ENCODE measurements at places on chromosomes 1 and 21.
A peak's percentile ranks its signal among the peaks of the same experiment; 100 is the strongest.

DNA sequence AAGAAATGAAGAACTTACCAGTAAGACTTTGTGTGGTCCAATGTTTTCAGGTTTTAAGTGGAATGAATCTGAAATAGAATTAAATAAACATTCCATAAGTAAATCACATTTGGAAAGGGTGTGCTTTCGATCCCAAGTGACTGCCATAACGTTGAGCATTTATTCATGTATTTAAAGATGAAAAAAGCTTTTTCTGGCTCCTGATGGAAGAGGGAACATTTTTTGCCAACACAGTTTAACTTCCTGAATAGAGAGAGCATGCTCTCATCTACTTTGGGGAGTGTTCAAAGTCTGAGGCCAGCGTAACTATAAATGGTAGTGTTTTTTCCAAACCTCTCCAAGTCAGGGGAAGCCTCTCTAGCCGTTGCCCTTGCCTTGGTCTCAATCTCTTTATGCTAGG is 55.8 kb downstream of the GNG12 start:
- H3K4me1 ChIP-seq = no peaks in the 10 kb centered on the region
- no peak for DNase-seq
- no peak overlapping the region for H3K27ac ChIP-seq

- H3K4me3 ChIP-seq = peak overlapping the region; percentile 95
- H3K27ac ChIP-seq = peak overlapping the region; percentile 94
- DNase-seq = peak; percentile 46
- peaks cover 4% of the 10 kb centered on the region for H3K36me3 ChIP-seq
- H3K27me3 ChIP-seq = peaks cover 5% of the 10 kb centered on the region
These were observed 841 bp downstream of the SNX27 start for GRCh38 chr1:151612501-151613281.

DNA sequence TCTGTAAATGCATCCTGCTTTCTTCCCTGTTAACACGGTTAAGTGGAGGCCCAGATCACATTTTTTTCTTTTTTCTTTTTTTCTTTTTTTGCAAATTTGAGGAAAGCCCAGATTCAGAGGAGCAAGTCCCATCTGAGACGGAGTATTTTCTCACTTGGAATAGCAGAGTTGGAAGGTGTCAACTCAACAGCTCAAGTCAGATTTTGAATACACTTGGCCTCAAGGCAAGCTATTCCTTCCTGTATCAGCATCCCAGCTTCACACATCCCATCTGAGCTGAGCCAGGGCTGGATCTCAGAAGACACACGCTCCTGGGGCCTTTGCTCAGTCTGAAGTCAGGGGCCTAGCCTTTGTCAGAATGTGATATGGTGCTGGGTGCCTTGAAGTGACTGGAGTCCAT is 11.5 kb upstream of the TNR start:
- H3K27me3 ChIP-seq = peaks cover 2% of the 10 kb centered on the region
- no peak overlapping the region for H3K4me3 ChIP-seq
- H3K4me1 ChIP-seq = no peaks in the 10 kb centered on the region
- DNase-seq = no peak
- no peak overlapping the region for H3K27ac ChIP-seq
- H3K36me3 ChIP-seq = no peaks in the 10 kb centered on the region

DNA sequence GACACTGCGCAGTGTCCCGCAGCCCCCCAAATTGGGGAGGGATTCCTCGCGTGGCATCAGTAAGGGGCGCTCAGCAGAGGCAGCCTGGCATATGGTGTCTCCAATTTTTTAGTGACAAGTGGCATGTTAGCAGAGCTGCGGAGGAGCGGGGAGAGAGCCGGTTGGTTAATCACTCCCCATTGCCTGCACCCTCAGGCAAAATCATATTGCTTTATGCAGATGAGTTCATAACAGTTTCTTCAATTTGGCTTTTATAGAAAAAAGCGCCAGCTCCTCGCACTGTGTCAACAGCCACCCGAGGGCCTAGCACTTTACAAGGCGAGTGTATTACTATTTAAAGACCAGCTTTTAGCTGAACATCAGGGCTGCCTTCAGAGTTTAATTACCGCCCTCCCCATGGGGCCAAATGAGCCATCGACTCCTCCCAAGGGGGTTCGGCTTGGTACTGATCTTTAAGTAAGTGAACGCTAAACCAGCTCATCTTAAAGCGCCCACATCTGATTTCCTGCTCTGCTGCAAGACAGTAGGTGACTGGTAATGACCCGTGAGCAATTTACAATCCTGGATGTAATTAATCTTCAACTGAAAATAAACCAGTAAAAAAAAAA is 298.9 kb downstream of the DSCAM start:
- H3K36me3 ChIP-seq = no peaks in the 10 kb centered on the region
- H3K4me3 ChIP-seq = no peak overlapping the region
- no peak overlapping the region for H3K27ac ChIP-seq
- no peak for DNase-seq

GRCh38 chr1:187396226-187396625 is 567.5 kb downstream of the PLA2G4A start:
- H3K4me1 ChIP-seq = no peaks in the 10 kb centered on the region
- no peak overlapping the region for H3K4me3 ChIP-seq
- no peaks in the 10 kb centered on the region for H3K36me3 ChIP-seq
- H3K27ac ChIP-seq = no peak overlapping the region
- no peak for DNase-seq

GRCh38 chr1:50832167-50832566 is 127.9 kb downstream of the FAF1 start:
- H3K27me3 ChIP-seq = no peaks in the 10 kb centered on the region
- no peaks in the 10 kb centered on the region for H3K4me1 ChIP-seq
- H3K36me3 ChIP-seq = peaks cover 15% of the 10 kb centered on the region

GRCh38 chr21:39730418-39731157 is 14.4 kb upstream of the IGSF5 start:
- H3K36me3 ChIP-seq = no peaks in the 10 kb centered on the region
- H3K4me1 ChIP-seq = no peaks in the 10 kb centered on the region
- H3K27me3 ChIP-seq = no peaks in the 10 kb centered on the region
- no peak for DNase-seq
- no peak overlapping the region for H3K4me3 ChIP-seq

DNA sequence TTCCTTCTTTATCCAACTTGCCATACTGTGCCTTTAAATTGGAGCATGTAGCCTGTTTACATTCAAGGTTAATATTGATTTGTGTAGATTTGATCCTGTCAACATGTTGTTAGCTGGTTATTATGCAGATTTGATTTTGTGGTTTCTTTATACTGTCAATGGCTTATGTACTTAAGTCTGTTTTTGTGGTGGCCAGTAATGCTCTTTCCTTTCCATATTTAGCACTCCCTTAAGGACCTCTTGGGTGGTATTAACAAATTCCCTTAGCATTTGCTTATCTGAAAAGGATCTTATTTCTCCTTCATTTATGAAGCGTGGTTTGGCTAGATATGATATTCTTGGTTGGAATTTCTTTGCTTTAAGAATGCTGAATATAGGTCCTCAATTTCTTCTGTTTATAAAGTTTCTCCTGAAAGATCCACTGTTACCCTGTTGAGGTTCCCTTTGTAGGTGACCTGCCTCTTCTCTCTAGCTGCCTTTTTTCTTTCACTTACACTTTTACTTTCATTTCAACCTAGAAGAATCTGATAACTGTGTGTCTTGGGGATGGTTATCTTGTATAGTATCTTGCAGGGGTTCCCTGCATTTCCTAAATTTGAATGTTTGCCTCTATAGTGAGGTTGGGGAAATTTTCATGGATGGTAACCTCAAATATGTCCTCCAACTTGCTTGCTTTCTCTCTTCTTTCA is 86.9 kb upstream of the NEGR1 start:
- H3K4me1 ChIP-seq = peaks cover 21% of the 10 kb centered on the region
- no peak for DNase-seq
- H3K4me3 ChIP-seq = no peak overlapping the region
- no peaks in the 10 kb centered on the region for H3K36me3 ChIP-seq

DNA sequence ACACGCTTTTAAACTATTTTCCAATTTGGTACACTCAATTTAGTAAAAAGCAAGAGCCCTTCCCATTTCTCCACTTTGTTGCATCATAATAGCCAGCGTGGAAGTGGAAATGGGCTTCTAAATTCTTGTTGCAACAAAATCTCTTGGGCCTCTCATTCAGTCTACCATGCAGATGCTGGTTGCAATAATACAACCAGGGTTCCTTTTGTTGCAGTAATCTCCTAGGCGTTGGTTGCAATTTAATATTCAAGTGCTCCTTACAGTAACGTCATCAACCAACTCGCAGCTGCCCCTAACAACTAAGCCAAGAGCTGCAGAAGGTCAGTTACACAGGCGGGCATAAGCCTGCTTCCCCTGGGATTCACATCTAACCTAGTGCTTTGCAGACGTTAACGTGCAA is 2.7 kb upstream of the HDGF start:
- H3K4me1 ChIP-seq = peaks cover 20% of the 10 kb centered on the region
- no peak for DNase-seq
- no peak overlapping the region for H3K4me3 ChIP-seq
- no peak overlapping the region for H3K27ac ChIP-seq
- H3K27me3 ChIP-seq = no peaks in the 10 kb centered on the region
- peaks cover 17% of the 10 kb centered on the region for H3K36me3 ChIP-seq

- H3K27ac ChIP-seq = no peak overlapping the region
- peak; percentile 55 for DNase-seq
- H3K36me3 ChIP-seq = no peaks in the 10 kb centered on the region
- no peaks in the 10 kb centered on the region for H3K4me1 ChIP-seq
- H3K27me3 ChIP-seq = no peaks in the 10 kb centered on the region
- no peak overlapping the region for H3K4me3 ChIP-seq
These were observed 96.3 kb upstream of the TMPRSS15 start for GRCh38 chr21:18499761-18500376.

DNA sequence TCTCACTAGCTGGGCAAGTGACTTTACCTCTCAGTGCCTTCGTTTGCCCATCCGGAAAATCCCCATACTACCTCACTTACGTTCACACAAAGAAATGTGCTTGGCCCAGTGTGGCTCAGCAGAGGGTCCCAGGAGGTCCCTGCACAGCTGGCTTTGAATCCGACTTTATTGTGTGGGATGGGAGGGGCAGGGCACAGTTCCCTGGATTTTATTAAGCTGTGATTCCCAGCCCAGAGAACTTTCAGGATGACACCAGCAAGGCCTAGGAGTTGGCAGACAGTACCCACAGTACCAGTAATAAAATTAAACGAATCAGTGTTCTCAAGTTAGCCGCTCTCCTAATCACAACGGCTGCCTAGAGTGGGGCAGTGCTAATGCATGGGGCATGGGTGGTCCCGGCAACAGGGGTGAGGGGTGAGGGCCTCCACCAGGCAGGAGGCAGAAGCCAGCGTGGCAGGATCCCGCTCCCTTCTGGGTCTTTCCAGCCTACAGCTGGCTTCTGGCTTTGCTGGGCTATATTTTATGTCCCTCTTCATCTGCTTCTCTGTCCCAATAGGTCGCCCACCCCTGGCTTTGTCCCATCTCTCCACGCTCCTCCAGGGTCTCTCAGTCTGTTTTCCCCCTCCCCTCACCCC is 74.9 kb downstream of the VWA5B1 start:
- H3K27ac ChIP-seq = no peak overlapping the region
- no peak for DNase-seq
- no peaks in the 10 kb centered on the region for H3K4me1 ChIP-seq
- H3K4me3 ChIP-seq = no peak overlapping the region

GRCh38 chr1:14138135-14138506 is 438.1 kb downstream of the PRDM2 start:
- no peak overlapping the region for H3K27ac ChIP-seq
- H3K4me1 ChIP-seq = no peaks in the 10 kb centered on the region
- H3K4me3 ChIP-seq = no peak overlapping the region

DNA sequence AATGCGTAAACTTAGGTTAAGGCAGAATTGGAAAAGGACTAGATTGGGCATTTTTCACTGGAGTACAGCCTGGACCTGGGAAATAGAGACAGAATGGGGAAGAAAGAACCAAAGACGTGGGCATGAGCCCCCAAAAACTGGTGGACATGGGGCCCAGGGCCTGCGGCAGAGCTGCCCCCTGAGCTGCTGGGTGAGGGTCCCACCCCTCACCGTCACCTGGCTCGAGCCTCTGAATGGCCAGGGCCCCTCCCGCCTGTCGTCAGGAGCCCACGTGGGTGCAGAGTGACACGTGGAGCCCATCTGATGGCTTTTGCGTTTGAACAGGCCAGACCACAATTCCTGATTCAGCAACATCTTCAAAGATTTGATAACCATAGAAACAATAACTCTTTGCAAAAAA is 360.9 kb upstream of the VAMP3 start:
- no peaks in the 10 kb centered on the region for H3K27me3 ChIP-seq
- no peaks in the 10 kb centered on the region for H3K36me3 ChIP-seq
- DNase-seq = no peak
- no peak overlapping the region for H3K27ac ChIP-seq
- H3K4me3 ChIP-seq = no peak overlapping the region

- no peak for DNase-seq
- no peak overlapping the region for H3K4me3 ChIP-seq
- no peak overlapping the region for H3K27ac ChIP-seq
These were observed 9.5 kb upstream of the BCAR3 start for GRCh38 chr1:93690921-93691789.

- peaks cover 9% of the 10 kb centered on the region for H3K27me3 ChIP-seq
- no peak for DNase-seq
- H3K36me3 ChIP-seq = no peaks in the 10 kb centered on the region
These were observed 102.7 kb upstream of the GCLM start for GRCh38 chr1:94011709-94012595.

DNA sequence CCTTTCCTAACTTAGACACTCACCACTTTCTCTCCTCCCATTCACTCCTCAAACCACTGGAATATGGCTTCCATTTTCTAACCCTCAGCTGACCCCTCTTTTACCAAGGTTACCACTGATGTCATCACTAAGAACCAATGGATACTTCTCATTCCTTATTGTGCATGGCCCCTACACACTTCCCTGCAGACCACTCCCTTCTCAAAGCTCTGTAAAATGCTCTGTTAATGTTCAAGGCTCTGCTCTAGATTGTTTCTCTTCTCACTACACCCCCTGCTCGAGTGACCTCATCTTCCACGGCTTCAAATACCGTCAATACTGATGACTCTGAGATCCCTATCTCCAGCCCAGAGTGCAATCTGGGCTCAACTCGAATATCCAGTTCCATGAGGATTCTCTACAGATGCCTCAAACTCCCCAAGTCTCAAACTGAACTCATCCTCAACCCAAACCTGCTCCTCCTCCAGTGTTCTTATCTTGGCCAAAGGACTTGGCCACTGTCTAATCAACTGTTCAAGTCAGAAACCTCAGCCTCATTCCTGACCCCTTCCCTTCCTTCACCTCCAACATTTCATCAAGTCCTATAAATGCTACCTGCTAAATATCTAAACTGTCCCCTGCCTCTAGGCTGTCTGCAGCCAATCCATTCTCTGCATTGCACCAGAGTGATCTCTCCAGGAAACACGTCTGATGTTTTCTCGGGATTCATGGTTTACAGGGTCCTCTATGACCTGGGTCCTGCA is 41.3 kb upstream of the BMP8B start:
- no peak overlapping the region for H3K4me3 ChIP-seq
- DNase-seq = no peak
- no peaks in the 10 kb centered on the region for H3K4me1 ChIP-seq
- peaks cover 18% of the 10 kb centered on the region for H3K27me3 ChIP-seq

DNA sequence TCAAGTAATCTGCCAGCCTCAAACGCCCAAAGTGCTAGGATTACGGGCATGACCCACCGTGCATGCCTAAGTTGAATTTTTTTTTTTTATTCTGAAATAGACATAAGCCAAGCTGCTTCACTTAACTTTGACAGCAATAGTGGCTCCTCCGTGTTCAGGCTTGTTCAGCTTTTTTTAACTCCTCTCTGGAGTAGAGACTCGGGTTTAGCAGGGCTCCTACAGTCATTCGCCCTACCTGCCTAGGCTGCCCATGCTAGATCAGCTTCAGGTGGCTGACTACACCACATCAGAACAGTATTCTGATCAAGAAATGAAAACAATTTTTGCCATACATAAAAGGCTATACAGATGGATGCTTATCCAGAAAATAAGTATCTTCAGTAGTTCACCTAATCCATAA is 14.7 kb downstream of the ARID4B start:
- peaks cover 60% of the 10 kb centered on the region for H3K4me1 ChIP-seq
- H3K27me3 ChIP-seq = no peaks in the 10 kb centered on the region
- peaks cover 25% of the 10 kb centered on the region for H3K36me3 ChIP-seq
- peak overlapping the region; percentile 38 for H3K4me3 ChIP-seq

Measured in activated CD8-positive, alpha-beta T cell treated with anti-CD3 and anti-CD28 coated beads, Interleukin-2, amount 10 ng/mL, durations not matched to agents 7 days and 5 days (primary cell).